ENCODE measurements at places on chromosomes 1 and 21.
A peak's percentile ranks its signal among the peaks of the same experiment; 100 is the strongest.

DNA sequence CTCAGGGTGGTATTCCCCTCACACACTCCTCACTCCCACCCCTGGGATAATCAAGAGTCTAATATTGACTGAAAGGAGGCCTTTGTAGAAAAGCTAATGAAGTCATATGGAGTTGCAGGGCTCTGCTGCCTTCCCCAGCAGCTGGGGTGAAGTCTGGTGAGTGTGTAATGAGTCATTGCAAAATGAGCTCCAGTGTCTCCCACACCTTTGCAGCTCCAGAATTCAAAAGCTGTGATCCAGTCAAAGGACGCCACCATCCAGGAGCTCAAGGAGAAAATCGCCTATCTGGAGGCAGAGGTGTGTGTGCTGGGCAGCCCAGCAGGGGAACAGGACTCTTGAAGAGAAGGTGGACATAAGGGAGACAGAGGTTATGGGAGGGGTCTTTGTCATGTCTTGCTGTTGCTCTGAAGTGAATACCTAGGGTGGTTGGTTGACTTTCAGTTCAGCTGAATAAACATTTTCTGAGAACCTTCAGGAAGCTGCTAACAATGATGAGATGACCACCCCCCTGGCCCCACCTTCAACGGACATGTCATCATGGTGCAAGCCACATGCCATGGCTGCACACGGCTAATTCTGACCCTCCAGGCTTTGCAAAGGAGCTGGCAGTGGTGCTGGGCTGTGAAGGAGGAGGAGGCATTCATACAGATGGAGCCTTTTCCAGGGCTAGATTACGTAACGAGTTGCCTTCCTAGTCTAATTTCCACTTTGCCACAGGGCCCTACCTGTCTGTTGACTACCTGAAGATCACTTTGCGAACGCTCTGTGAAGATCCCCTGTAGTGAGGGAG, 32.2 kb upstream of the SNX27 start:
- DNase-seq = no peak

- DNase-seq = no peak
Observed at GRCh38 chr1:27563591-27564471, 40.1 kb downstream of the AHDC1 start.

DNA sequence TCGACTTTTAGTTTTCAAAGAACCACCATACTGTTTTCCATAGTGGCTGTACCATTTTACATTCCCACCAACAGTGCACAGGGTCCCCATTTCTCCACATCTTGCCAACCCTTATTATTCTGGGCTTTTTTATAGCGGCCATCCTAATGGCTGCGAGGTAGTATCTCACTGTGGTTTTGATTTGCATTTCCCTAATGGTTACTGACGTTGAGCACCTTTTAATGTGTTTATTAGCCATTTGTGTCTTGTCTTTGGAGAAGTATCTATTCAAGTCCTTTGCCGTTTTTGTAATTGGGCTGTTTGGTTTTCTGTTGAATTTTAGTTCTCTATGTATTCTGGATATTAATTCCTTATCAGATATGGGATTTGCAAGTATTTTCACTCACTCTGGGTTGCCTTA, 22.3 kb upstream of the KCNAB2 start:
- DNase-seq = no peak

GRCh38 chr1:157135646-157136045, 2.5 kb downstream of the ETV3 start:
- no peak for DNase-seq

- DNase-seq = no peak
Observed at GRCh38 chr1:169989246-169989645, 85.2 kb downstream of the KIFAP3 start.

DNA sequence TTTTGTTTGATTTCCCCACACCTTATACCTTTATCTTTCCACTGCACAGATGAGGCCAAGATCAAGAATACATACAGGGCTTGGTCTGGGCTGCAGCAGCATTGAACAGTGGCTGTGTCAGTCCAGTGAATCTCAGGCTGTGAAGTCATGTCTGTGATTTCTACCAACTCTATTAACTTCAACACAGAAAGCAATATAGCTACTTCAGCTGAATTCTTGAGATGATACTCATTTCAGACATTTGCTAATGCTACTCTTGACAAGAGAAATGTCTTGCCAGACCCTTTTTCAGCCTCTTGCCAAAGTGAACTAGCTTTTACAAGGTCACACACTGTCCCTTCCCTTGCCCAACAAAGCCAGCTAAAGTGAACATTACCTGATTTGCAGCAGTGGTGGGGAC, 25.1 kb upstream of the HSD3B1 start:
- no peak for DNase-seq

DNA sequence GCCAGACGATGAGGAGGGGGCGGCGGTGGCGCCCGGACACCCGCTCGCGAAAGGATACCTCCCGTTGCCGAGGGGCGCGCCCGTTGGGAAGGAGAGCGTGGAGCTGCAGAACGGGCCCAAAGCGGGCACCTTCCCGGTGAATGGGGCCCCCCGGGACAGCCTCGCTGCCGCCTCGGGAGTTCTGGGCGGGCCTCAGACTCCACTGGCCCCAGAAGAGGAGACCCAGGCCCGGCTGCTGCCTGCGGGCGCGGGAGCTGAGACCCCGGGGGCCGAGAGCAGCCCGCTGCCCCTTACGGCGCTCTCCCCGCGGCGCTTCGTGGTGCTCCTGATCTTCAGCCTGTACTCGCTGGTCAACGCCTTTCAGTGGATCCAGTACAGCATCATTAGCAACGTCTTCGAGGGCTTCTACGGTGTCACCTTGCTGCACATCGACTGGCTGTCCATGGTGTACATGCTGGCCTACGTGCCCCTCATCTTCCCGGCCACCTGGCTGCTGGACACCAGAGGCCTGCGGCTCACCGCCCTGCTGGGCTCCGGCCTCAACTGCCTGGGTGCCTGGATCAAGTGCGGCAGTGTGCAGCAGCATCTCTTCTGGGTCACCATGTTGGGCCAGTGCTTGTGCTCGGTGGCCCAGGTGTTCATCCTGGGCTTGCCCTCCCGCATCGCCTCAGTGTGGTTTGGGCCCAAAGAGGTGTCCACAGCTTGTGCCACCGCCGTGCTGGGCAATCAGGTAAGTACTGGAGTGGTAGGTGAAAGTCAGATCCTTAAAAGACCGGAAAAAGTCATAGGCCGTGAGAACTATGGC, 588 bp downstream of the FLVCR1 start:
- DNase-seq = no peak

- DNase-seq = no peak
Observed at GRCh38 chr1:173356191-173356762, 120.9 kb upstream of the PRDX6 start.

- DNase-seq = no peak
Observed at GRCh38 chr1:93434987-93435386, 12.9 kb upstream of the FNBP1L start.

GRCh38 chr1:223046011-223046410, 97.0 kb downstream of the TLR5 start:
- DNase-seq = no peak

- no peak for DNase-seq
Observed at GRCh38 chr1:10415211-10415930, 14.9 kb upstream of the CENPS start.

DNA sequence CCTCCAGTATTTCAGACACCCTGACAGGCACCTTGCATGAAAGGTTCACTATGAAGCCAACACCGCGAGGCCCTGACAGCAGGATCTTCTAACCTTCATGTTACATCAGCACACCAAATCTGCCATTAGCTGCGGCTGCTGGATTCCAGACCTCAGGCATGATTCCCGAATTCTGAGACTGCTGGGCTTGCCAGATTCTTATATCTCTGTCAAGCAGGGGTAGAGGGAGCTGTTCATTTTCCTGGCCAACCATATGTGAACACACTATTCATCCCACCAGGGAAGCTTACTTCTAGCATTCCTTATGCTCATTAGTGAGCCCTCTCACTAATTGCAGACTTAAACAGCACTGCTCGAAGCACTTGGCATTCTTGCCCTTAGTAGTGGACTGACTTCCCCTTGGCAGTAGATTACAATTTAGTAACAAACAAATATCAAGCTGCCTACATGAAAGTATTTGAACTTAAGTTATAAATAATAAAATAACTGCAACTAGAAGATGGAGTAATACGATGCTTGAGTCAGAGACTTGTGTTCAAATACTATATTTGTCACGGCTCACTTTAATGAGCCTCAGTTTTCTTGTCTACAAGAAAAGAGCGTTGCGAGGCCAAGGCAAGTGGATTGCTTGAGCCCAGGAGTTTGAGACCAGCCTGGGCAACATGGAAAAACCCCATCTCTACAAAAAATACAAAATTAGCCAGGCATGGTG, 43.3 kb downstream of the NID1 start:
- DNase-seq = no peak

GRCh38 chr1:235999259-235999925, 65.5 kb downstream of the NID1 start:
- DNase-seq = peak; percentile 42

GRCh38 chr1:230459465-230459864, 33.3 kb upstream of the PGBD5 start:
- no peak for DNase-seq

DNA sequence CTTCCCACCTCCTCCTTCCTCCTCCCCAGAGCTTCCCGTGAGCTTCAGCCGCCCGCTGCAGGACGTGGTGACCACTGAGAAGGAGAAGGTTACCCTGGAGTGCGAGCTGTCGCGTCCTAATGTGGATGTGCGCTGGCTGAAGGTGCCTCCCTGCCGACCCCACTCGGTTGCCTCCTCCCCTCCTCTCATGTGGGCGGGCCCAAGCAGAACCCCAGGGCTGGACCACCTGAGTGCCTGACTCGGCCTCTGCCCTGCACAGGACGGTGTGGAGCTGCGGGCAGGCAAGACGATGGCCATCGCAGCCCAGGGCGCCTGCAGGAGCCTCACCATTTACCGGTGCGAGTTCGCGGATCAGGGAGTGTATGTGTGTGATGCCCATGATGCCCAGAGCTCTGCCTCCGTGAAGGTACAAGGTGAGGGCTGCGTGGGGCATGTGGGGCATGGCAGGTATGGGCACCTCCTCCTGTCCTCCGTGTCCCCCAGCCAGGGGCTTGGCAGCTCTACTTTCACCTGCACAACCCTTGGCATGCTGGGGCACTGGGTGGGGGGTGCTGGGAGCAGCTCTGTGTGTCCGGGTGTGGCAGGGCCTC, 69.2 kb downstream of the OBSCN start:
- DNase-seq = no peak

- no peak for DNase-seq
Observed at GRCh38 chr1:223504741-223505140, 111.5 kb downstream of the CCDC185 start.

DNA sequence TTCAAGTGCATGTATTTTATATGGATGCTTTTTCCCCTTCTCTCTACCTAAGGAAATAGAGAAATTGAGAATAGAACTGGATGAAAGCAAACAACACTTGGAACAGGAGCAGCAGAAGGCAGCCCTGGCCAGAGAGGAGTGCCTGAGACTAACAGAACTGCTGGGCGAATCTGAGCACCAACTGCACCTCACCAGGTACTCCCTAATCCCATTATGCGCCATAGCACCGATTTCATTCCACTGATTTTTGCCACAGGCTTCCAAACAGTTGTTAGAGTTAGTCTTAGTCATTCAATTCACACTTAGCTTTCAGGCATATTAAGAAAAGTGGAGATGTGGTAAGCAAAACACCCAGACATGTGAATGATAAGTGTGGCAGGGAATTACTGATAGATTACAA, 122.8 kb downstream of the SDCCAG8 start:
- DNase-seq = no peak

DNA sequence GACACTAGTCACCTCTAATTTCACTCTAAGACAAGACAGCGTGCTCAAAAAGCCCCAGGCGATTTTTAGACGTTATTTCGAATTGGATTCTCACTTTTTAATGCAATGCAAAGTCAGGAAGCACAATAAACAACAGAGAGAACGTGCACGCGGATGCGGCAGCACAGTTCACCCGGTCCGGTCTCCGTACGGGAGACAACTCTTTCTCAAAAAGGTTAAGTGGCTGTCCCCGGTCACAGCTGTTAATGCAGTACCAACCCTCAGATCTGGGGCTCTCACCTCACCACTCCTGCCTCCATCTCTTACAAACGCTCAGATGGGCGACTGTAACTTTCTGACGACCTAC, 1.2 kb downstream of the HP1BP3 start:
- DNase-seq = no peak

DNA sequence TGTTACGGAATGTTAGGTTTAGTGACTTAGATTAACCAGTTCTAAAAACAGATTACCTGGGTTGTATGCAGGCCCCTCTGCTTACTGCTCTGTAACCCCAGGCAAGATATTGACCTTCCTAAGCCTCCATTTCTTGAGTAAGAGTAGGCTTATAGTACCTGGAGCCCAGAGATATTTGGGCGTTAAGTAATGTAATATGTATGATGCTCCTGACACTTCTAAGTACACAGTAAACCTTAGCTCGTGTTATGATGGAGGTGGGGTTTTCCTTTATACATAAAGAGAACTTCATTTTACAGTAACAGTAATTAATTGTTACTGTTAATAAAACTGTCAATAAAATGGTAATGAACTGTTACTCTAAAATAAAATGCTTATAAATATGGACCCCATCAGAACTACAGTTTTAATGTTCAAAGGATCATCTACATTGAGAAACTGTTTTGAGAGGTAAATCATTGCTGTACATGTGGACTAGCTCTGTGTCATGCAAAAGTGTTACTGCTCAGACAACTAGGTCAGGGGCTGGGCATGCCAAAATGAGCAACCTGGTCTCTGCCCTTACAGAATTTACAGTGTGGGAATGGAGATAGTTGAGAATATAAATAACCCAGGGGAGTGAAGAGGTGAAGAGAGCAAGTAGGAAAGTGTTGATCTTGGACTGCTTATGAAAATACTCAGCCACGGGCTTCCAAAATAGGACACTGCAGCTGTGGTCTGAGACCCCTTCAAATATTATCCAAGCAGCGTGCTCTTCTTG, 26.6 kb downstream of the LRRC8C start:
- DNase-seq = no peak

DNA sequence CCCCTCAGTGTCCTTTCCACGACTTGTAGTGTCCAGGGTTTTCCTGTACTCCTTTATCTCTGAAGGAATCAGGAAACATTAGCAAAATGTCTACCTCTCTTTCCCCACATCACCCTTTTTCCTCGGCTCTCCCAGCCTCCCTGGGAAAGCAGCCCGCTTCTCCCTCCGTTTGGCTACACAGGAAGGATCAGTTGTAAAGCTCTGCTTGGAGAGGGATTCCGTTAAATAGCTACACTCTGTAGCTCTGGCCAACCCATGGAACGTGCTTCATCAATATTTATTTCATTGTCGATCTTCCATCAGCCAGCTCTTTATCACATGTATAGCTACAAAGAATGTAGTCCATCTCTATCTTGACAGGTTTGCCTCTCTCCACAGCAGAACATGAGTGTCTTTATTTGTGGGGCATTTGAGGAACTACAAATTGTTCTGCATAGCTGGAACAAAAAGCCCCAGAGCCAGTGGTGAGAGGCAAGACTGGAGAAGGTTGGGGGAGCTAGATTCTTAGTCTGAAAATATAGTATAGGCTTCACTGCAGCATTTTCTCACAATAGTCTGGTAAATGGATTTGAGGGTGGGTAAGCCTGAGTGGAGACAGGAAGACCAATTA, 191.8 kb downstream of the SLC35F3 start:
- DNase-seq = no peak

GRCh38 chr1:235735621-235736020, 86.0 kb upstream of the GNG4 start:
- no peak for DNase-seq
